ENCODE measurements at places on chromosomes 6 and 20.

DNA sequence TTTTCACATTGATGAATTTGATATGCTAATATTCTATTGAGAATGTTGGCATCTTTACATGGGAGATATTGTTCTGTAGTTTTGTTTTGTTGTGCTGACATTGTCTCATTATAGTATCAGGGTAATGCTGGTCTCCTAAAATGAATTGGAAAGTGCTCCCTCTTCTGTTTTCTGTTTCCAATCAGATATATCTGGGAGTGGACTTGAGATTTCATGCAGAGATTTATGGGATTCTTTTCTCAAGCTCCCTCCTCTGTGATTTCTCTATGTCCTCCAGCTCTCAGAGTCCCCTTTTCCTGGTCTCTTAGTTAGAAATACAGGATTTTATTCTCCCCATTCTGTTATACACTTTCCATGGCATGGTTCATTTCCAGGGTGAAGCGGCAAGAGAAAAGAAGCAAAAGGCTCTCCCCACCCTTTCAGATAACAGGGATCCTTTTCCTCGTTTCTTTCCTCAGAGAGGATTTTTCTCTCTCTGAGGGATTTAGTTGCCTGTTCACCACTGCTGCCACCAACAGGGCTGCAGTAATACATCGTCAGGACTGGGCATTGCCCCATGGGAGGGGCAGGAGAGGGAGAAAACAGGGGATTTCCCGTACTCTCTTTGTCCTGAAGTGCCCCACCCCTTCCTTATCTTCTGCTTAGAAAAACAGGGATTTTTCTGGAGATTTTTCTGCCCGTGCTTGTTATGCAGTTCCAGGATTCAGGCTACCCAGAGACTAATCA is 59.3 kb upstream of the STMND1 start:
- DNase-seq: peak; percentile 25

GRCh38 chr6:5341845-5342244 is 80.5 kb downstream of the FARS2 start:
- no peak for DNase-seq

GRCh38 chr6:108872141-108872557 is 23.9 kb downstream of the ARMC2 start:
- DNase-seq: no peak

DNA sequence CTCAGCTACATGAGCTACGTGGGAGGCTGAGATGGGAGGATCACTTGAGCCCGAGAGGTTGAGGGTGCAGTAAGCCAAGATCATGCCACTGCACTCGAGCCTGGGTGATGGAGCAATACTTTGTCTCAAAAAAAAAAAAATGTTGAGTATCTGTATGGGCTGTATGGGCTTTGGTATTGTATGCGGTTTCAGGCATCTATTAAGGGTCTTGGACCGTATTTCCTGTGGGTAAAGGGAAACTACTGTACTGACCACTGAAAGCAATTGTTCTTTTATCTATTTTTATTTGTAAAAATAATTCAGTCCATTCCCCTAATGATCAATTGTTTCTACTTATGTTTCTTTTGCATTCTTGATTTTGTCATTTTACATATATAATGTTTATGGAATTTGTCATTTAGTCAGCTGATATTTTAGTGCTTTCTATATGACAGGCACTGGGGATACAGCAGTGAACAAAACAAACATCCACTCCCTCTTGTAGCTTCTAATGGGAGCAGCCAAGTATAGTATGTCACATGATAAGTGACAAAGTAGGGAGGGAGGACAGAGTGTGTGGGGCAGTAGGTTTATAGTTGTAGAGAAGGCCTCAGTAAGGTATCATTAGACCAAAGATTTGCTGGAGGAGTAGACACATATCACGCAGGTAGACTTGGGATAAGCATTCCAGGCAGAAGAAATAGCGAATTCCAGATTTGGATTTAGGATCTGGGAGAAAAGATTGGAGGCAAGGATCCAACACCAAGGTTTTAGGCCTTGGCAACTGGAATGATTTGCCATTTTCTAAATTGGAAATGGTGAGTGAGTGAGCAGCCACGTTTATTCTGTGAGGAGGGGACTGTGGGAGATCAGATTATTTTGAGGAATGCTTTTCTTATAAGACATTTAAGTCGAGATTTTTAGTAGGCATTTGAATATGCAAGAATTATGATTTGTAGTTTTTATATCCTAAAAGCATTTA is 6.0 kb downstream of the PCMT1 start:
- DNase-seq: no peak

- DNase-seq: no peak
Measured at GRCh38 chr20:35992713-35993335, 24.4 kb downstream of the CNBD2 start.

GRCh38 chr20:10634683-10635411 is 39.0 kb downstream of the JAG1 start:
- no peak for DNase-seq

- no peak for DNase-seq
Measured at GRCh38 chr20:3383878-3384495, 23.5 kb downstream of the DNAAF9 start.

GRCh38 chr20:54188132-54188849 is 14.5 kb upstream of the CYP24A1 start:
- no peak for DNase-seq

GRCh38 chr6:21158873-21159272 is 434.7 kb upstream of the SOX4 start:
- DNase-seq: no peak

DNA sequence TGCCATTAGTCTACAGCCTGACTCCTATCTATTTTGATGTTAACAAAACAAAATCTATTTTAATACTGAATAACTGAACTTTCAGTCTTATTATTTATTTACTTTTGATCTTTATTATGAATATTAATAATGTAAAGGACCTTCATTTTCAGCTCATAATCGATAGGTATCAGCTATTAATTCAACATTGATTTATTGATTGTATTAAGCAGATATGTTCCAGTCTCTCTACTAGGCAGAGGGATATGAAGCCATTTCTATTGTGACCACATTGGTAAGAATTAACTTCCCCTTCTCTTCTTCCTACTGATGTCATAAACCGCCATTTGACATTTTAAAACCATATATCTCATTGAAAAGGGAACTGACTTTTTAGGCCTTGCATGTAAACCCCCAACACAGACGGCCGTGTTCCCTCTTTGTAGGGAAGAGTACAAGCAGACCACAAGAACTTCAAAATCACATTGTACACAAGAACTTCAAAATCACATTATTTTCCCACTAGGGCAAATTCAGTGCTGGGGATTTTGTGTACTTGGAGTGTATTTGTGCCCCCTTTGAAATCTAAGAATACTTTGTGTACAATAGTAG is 69.5 kb upstream of the FABP7 start:
- DNase-seq: no peak

- no peak for DNase-seq
Measured at GRCh38 chr6:101666256-101666655, 272.7 kb downstream of the GRIK2 start.

- DNase-seq: no peak
Measured at GRCh38 chr6:36033935-36034334, 6.3 kb downstream of the MAPK14 start.

- DNase-seq: no peak
Measured at GRCh38 chr6:163263998-163264661, 150.4 kb upstream of the QKI start.

GRCh38 chr6:129967427-129967826 is 51.0 kb upstream of the L3MBTL3 start:
- DNase-seq: no peak

- DNase-seq: no peak
Measured at GRCh38 chr6:130557481-130558112, 191.8 kb downstream of the TMEM200A start.

- DNase-seq: no peak
Measured at GRCh38 chr6:168905451-168906090, 348.1 kb downstream of the THBS2 start.

DNA sequence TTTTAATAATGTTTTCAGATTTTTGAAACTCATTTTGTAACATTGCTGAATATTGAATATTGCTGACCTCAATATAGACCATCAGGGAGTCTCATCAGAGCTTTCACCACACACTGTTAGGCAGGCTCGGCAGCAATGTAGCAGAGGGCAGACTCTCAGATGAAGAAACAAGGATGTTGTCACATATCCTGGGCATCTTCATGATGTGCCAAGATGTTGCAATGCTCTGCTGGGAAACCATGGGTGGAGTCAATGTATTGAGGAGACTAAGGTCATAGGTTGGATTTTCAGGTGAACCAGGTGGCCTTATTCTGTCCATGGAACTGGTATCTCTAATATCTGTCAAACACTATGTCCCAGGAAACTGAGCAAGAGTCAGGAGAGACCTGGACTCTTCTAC is 27.3 kb downstream of the NR2E1 start:
- DNase-seq: no peak

- DNase-seq: no peak
Measured at GRCh38 chr20:62118113-62119043, 3.9 kb upstream of the LSM14B start.

GRCh38 chr20:22611636-22612035 is 27.3 kb upstream of the FOXA2 start:
- DNase-seq: no peak

- DNase-seq: no peak
Measured at GRCh38 chr6:160949531-160949930, 42.0 kb upstream of the MAP3K4 start.

DNA sequence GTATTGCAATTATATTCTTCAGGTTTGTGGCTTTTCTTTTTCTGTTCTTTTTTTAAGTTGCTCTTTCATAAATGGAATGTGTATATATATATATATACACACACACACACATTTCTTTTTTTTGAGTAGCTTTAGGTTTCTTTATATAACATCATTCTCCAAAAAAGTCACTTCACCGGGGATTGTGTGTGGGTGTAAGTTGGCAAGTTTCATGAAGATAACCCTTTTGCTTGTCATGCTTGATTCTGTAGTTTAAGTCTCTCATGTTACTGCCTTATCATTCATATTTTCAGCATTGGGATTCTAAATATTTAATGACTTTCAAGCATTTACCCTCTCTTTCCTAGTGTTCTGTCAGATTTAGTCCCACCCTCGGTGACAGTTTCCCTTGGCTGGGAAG is 181.0 kb downstream of the FARS2 start:
- no peak for DNase-seq

DNA sequence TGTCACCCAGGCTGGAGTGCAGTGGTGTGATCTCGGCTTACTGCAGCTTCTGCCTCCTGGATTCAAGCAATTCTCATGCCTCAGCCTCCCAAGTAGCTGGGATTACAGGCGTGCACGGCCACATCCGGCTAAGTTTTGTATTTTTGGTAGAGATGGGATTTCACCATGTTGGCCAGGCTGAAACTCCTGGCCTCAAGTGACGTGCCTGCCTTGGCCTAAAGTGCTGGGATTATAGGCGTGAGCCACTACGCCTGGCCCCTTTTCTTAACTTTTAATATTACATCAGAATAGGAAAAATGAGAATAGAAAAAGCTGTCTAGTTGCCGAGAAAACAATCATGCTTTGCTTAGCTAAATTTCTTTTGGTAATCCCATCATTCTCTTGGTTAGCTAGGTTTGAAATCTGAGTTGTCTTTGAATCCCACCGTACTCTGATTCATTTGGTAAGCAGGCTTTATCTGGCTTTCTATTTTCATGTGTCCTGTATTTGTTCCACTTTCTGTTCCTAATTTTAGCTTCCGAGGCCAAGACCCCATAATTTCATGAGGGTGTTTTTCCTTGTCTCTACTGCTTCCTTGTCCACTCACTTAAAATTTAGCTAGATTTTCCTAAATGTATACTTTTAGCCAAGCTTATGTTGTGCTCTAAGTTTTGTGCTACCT is 83.5 kb downstream of the NCOA3 start:
- DNase-seq: no peak

GRCh38 chr20:10578607-10579006 is 95.2 kb downstream of the JAG1 start:
- no peak for DNase-seq

DNA sequence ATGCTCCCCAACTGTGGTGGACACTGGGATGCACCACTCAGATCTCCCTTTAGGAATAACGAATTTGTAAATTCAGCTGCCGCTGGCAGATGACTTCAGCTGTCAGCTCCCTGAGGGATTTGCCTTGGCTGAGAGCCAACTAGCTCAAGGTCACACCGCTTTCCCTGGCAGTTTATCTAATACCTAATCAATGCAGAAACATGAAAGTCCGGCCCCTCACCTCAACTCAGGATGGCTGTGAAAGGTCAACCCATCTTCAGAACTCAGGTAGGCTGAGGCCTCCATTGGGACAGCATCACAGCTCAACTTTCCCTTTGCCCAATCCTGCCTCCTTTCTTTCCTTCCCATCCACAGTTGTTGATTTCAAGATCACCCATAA is 22.8 kb upstream of the SCGN start:
- no peak for DNase-seq

DNA sequence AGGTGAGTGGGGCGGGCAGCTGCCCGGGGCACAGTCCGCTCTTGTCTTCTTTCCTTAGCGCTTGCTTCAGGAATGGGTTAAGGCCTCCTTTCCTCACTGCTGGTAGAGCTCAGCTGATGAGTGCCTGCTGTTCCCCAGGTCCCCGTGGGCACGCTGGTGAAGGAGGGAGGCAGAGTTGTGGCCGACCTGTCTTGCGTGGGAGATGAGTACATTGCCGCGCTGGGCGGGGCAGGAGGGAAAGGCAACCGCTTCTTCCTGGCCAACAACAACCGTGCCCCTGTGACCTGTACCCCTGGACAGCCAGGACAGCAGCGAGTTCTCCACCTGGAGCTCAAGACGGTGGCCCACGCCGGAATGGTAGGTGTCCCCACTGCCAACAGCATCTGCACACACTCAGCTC is 15.7 kb downstream of the MTG2 start:
- DNase-seq: no peak

GRCh38 chr6:47483516-47483852 is 5.9 kb downstream of the CD2AP start:
- DNase-seq: no peak

GRCh38 chr20:3077618-3078134 is 6.3 kb downstream of the OXT start:
- DNase-seq: no peak

DNA sequence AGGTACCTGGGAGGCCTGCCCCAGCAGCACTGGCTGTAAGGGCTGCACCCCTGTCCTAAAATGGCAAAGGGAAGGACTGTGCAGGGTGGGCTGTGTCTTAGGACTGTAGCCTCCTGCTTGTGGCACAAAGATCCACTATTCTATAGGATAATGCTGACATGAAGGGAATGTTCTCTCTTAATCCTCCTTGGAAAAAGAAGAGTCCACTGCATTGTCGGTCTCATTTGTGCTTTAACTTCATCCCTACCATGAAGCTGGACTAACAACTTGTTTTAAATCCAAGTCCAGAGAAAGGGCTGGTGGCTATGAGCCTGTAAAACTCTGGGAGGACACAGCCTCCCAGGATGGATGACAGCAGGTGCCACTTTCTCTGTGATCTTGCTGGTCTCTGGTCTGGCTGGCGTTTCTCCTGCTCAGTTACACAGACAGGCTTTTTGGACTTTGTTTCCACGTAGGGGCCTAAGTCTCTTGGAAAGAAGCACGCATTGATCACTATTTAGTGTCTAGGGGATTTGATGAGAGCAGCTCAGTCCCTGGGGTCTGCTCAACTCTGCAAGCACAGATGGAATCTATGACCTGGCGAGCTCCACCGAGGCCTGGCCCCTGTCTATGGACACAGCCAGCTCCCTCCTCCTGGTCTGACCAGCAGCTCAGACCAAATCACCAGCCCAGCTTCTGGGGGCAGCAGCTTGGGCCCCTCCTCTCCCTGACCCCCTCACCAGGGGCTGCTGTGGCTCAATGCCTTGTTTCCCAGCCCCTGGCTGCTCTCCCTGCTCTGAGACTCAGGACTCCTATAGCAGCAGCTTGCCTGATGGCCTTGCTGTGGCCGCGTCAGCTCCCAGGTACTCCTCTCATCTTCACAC is 4.8 kb downstream of the CST3 start:
- DNase-seq: no peak

Measured in omental fat pad (tissue), 4 donors.